NCI-H187 treated with DMSO at 0.1 percent for 48 hours (cell line): ENCODE measurements at places on chromosomes 5 and 9.

GRCh38 chr5:109399092-109399759 is 10.5 kb downstream of the PJA2 start:
- DNase-seq, result no peak

- no peak for DNase-seq
Measured at GRCh38 chr9:115296831-115297565, 179.0 kb upstream of the TNC start.

GRCh38 chr5:181059297-181060230 is 19.5 kb downstream of the BTNL9 start:
- DNase-seq, result no peak

DNA sequence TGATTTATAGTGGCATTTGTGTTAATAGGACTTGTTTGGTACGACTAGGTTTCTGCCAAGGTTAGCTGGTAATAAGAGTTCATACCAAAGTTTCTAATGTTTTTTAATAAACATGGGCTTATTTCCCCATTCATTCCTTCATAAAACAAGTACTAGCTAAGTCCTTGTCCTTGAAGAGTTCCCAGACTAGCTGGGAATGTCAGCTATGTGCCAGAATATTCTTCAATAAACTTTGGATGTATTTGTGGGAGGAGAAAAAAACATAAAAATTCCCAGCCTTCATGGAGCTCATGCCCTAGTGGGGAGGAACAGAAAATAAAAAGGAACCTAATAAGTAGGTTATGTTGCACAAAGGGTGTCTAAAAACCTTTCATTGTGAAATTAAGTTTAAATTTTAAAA is 176.9 kb downstream of the DENND1A start:
- no peak for DNase-seq

- DNase-seq, result no peak
Measured at GRCh38 chr9:73437758-73438157, 286.1 kb downstream of the ANXA1 start.

DNA sequence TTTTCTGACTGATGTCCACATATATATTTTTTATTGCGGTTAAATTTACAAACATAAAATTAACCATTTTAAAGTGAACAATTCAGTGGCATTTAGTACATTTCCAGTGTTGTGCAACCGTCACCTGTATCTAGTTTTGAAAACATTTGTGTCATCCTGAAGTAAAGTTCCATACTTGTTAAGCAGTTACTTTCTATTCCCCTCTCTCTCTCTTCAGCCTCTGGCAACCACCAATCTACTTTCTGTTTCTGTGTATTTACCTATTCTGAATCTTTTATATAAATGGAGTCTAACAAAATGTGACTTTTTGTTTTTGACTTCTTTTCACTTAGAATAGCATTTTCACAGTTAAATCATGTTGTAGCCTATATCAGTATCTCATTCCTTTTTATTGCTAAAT is 480.1 kb upstream of the SMARCA2 start:
- DNase-seq, result no peak

DNA sequence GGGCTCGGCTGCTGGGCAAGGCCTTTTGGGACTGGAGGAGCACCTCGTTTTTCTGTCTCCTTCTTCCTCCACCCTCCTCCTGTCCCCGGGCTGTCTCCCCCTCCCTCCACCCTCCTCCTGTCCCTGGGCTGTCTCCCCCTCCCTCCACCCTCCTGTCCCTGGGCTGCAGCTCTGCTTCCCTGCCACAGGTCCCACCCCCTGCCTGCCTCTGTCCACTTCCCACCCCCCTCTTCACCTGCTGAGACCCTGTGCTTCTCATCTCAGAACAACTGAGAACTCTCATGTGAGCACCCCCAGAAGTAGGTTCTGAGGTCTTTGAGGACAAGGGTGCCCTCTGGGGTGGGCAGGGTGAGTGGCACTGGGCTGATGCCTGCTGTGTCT is 5.8 kb upstream of the TOR4A start:
- DNase-seq, result no peak

- no peak for DNase-seq
Measured at GRCh38 chr9:122126331-122127261, 33.0 kb downstream of the NDUFA8 start.

DNA sequence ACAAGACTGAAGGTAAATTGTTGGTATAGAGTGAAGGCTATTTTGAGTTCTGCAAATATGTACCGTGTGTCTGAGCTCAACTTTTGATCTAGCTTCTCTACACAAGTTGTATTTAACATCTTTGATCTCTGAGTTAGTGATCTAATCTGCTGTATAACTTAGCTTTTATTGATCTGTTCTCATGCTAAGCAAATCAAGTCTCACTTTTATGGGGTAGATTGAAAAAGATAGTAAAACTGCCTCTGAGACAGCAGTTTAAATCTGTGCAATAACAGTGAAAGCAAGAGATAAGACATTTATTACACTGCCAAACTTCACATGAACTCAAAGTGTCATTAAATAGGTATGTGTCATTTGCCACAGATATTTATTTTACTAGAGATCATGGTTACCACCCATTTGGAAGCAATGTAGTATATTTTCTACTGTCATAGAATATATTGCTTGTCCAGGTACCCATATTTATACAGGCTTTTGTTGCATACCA is 477.3 kb downstream of the ISL1 start:
- no peak for DNase-seq

GRCh38 chr9:36151316-36152210 is 15.0 kb downstream of the GLIPR2 start:
- DNase-seq, result no peak

- no peak for DNase-seq
Measured at GRCh38 chr9:114611516-114612271, 603 bp downstream of the TMEM268 start.

GRCh38 chr5:14676320-14676719 is 11.8 kb downstream of the OTULIN start:
- no peak for DNase-seq

- no peak for DNase-seq
Measured at GRCh38 chr9:92641092-92641809, 28.7 kb downstream of the IPPK start.

DNA sequence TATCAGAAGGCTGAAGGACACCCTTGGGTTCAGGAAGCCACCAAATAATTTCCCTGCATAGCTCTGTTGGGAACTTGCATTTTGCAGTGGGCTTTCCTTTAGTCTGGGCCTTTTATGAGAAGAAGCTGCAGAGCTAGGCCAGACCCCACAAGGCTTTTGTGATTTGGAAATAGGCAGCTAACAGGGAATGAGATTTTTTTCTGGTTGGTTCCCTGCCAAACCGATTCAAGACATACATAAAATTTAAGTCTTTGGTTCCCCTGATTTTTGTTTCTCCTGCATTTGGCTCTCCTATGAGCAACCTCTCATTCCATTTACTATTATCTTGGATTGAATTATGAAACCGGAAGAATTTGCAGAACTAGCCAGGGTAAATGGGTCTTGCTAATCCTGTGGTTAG is 81.5 kb upstream of the PTCH1 start:
- no peak for DNase-seq
